ENCODE measurements at places on chromosomes 12 and 14.

- peak; percentile 54 for DNase-seq
Observed at GRCh38 chr14:104677512-104678332, 11.7 kb upstream of the INF2 start.

DNA sequence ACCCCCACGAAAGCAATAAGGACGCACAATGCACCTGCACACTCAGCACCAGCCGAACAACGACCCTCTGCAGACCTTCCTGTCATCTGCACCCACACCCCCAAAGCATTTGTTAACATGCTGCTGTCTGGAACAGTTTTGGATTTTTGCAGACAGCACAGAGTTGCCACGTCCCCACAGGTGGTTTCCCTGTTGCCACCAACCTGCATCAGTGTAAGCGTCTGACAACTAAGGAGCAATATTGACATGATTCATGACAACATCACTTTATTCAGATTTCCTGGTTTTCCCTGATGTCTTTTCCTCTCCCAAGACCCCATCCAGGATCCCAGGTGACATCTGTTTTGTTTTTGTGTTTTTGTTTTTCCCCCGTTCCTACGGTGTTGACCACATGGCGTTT is 150.7 kb upstream of the C14orf180 start:
- no peak for DNase-seq

- DNase-seq = no peak
Observed at GRCh38 chr14:43336351-43336750, 1170.7 kb downstream of the FSCB start.

DNA sequence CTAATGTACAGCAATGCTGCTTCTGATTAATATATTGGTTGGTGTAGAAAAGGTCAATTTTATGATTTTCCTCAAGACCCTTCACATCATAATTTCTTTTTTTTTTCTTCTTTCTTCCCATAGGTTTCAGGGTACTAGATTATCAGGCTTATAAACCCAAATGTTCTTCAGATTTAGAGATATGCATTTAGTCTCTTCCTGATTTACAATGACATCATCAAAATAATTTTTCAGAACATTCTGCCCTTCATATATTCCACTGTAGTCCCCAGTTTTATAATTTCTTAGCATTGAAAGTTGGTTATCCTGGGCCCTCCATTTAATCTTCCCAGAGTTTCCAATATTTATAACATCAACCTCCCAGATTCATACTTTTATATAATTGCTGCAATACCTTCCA is 226.7 kb upstream of the LRFN5 start:
- no peak for DNase-seq

DNA sequence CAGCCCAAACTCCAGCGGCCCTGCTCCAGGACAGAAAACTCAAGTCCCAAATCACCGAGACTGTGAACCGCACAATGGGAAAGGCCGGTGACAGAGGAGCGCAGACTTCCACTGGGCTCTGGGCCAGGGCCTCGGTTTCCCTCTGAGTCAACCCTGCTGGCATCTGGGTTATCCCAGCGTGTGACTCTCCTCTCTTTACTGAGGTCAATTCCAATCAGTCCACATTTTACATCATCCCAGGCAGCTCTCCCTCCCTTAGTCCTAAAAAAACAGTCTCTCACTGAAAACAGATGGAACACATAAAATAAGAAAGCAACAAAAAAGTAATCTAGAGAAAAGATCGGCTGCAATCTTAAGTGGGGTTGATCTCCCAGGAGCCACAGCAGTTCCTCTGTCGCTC is 36.9 kb downstream of the ITPK1 start:
- DNase-seq = no peak

Data from AG04450 (cell line).